Right hindlimb (tissue), 1 donor: ENCODE measurements at places on chromosomes 5 and 9.

DNA sequence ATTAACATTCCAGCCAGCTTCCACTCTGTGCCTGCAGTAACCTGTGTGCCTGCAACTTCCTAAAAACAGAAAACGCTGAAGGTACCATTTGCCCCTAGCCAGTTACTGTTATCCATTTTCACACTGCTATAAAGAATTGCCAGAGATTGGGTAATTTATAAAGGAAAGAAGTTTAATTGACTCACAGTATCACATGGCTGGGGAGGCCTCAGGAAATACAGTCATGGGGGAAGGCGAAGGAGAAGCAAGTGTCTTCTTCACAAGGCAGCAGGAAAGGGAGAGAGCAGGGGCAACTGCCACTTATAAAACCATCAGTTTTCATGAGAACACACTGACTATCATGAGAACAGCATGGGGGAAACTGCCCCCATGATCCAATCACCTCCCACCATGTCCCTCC, 31.2 kb downstream of the PTCD2 start:
- DNase-seq, result no peak

GRCh38 chr9:101727612-101728524, 10.6 kb downstream of the GRIN3A start:
- DNase-seq, result no peak

DNA sequence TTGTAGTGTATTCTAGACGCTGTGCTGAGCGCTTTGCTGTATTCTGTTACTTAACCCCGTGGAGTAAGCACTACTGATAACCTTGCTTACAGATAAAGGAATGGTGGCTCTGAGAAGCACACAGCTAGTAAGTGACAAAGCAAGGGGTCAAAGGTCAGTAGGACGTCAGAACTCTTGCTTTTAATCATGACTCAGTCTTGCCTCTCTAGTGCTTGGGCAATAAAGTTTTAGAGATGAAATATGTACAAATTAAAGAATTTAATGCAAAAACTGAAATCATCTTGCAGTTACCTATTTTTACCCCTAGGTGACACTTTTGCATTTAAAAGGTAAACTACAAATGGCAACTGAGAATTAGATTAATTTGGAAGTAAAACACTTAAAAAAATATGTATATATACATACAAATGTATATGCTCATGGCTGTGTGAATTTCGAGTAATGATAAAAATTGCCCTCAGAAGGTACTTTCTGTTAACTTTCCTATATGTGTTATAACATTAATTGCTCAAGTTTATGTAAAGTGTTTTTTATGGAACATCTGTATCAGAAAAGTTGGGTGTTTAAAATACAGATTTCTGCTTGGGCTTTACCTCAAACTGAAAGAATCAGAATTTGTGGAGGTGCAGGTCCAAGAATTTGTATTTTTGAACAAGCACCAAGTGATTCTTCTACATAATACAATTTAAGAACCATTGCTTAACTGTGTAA, 175.1 kb upstream of the DAB2 start:
- DNase-seq, result no peak

DNA sequence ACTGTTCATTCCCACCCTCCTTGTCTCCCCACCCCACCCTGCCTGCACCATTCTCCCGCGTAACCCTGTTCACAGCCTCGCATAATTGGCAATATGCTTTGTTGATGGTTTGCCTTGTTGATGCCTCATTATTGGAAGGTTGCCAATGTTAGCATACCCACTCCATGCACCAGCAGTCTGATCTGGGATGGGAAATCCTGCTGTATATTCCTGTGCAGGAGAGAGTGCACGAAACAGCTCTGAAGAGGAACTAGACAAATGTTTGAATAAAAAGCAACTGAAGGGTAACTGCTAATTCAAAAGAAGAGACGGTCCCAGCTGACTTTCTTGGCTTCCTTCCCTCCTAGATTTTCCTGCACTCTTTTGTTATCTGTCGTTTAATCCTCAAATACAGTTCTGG, 271.7 kb upstream of the TLE4 start:
- DNase-seq, result no peak

DNA sequence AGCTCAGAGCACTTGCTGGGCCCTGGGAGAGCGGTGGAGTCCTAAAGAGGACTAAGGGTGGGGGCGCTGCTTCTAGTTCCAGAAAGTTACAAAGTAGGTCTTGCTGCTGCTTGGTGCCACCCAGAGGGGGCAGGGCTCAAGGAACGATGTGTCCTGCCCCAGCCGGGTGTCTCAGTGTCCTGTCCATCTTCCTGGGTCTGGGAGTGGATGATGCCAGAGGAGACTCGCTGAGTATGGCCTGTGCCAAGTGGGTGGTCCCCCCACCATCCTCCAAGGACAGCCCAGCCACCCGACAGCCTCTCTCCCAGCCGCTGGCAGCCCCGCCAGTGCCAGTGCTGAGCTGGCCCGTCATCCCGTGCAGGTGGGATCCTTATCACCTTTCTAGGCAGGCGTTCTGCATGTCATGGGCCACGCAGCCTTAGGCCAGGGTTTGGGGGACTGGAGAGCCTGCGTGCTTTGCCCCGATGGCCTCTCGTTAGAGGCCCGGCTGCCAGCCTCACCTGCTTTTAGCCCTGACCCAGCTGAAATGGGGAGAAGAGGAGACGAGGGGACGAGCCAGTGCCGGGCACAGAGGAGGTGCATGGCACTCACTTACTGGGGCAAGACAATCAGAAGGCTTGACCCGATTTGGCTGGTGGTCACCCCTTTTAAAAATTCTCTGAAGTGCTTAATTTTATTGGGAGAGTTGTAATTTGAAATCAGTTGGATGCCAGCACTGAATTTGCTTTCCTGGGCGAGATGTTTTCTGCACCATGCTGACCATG, 5.6 kb downstream of the WNK2 start:
- DNase-seq, result no peak

GRCh38 chr9:69396759-69397158, 71.7 kb downstream of the ENTREP1 start:
- no peak for DNase-seq

- no peak for DNase-seq
Measured at GRCh38 chr5:6452622-6453504, 4.2 kb downstream of the UBE2QL1 start.

- no peak for DNase-seq
Measured at GRCh38 chr9:111937301-111937700, 40.7 kb downstream of the UGCG start.

- no peak for DNase-seq
Measured at GRCh38 chr5:83353231-83353630, 118.3 kb upstream of the VCAN start.

GRCh38 chr9:112445196-112445595, 41.4 kb upstream of the KIAA1958 start:
- no peak for DNase-seq

GRCh38 chr5:170546282-170546681, 42.5 kb downstream of the KCNIP1 start:
- DNase-seq, result peak; percentile 32

- DNase-seq, result no peak
Measured at GRCh38 chr9:87008667-87009066, 61.4 kb upstream of the GAS1 start.

- DNase-seq, result no peak
Measured at GRCh38 chr5:96657068-96657467, 5.1 kb upstream of the CAST start.

DNA sequence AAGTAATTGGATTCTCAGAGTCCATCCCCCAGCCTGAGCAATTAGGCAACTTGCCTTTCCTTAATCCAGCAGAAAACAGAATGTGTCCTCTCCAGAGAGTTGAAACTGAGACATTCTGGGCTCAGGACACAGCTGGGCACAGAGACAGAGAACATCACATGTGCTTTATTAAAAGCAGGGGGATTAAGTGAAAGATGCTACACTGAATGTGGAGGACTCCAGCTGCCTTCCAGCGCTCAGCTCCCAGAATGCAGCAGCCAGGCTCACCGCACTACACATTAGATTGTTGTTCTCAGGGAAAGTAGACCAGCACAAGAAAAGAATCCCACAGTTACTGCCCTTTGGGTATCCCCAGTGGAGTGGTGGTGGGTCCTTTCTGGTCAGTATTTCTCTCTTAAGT, 141.6 kb upstream of the IL12B start:
- peak; percentile 86 for DNase-seq

DNA sequence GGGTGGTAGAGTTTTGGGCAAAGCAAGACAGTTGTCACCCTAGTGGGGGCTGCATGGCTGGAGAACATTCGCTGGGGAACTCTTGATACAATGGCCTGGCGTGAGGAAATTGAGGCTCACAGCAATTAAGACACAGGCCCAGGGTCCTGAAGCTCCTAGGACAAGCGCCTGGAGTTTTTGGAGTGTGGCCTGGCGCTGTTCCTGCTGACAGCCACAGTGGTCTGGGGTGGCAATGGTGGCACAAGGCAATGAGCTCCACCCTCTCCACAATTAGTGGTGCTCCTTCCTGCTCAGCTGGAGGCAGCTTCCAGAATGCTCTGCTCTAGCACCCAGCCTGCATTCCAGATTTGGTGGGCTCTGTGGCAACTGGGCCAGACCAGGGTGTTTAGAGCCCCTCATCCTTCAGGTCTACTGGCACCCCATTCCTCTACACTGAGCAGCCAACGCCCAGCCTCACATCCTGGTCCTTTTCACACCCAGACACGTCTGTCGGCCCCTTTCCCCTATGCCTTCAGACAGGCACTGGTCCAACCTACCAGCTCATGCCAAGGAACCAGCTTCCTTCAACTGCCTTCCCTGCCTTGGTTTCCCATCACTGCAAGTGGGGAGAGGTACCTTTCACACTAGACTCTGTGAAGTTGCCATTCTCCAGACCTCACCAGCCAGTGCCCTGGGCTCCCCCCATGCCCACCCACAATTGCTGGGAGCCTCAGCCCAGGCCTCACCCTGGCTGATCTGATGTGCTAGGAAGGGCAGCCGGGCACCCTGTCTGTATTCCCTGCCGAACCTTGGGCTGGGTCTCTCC, 138.1 kb upstream of the COL5A1 start:
- peak; percentile 16 for DNase-seq

DNA sequence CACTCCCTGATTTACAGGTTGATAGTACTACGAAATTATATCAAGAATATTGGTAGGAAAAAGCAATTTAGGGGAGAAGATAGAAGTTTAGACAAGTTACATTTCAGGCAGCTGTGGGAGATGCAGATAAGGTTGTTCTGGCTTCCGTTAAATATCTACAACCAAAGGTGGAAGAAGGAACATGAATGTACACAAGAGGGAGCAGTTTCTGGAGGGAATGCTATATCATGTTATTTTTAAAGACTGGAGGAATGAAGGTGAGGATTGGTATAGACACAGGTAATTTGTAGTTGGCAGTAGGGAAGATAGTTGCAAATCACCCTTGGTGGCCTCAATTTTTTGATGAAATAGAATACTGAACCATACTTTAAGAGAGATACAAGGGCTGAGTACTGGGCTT, 187.3 kb upstream of the NMUR2 start:
- DNase-seq, result no peak

DNA sequence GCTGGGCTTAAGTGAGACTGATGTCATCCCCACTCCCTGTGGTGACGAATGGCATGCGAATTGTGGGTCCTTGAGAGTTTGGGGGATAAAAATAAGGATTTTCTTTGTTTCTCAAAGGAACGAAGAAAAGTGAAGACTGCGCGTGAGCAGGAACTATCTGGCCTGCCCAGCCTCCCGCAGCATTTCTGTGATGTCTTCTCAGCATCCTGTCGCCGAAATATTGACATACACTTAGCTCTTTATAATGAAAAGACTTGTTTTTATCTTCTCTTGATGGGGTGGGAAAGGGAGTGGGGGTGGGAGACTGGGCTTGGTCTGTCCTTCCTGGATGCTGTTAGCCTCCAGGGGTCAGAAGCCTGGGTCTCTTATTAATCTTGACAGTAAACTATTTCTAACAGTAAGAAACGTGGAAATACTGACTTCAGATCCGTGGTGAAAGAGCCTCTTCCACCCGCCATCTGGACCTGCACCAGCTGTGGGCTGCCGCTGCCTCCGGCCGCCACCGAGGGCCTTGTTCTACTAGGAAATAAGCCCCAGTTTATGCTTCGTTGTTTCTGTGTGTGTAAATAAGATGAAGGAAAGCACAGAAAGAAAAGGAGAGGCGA, 239.6 kb downstream of the FANCC start:
- no peak for DNase-seq

- DNase-seq, result no peak
Measured at GRCh38 chr9:93232388-93232960, 48.5 kb downstream of the WNK2 start.

DNA sequence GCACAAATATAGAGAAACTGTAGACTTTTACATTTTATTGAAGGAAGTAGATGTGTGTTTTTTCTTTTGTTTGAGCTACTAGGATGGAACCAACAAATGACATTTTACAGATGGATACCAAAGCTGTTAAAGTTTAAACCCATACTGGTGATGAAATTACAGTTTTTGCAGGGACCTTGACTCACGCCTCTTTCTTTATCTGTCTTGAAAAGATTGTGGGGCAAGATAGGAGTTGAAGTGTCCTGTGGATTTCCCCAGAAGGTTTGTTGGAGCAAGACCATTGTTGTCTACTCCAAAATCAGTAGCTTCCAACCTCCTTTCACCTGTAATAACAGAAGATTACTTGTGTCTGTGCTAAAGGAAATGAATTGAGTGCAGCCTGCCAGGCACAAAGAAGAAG, 4.1 kb upstream of the C5orf63 start:
- DNase-seq, result no peak

DNA sequence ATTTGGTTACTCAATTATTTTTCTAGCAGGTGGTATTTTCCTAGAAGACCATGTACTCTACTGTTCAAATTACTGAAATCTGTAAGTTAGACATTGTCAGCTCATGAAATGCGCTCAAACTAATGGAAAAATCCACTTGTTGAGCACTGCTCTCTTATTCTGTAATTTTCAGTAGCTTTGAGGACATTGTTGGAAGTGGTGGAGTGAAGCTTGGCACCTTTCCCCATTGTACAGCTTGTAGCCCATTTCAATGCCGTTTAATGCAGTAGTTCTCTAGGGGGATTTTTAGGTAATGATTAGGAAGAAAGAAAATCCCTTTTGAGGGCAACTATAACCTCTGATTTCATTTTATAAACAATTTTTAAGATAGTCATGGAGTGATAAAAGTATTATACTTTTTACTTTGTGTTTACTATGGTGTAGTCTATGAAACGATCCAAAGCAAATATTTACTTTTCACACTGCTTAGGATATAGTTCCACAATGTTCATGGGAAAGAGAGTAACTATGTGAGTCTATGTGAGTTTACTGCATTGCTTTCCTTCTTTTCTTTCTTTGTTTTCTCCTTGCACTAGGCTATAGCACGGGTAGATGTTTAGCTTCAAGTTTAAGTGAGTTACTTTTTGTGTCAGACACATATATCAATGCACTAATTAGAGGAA, 165.8 kb upstream of the ANKH start:
- DNase-seq, result no peak

- no peak for DNase-seq
Measured at GRCh38 chr5:34562791-34563190, 93.3 kb upstream of the RAI14 start.

DNA sequence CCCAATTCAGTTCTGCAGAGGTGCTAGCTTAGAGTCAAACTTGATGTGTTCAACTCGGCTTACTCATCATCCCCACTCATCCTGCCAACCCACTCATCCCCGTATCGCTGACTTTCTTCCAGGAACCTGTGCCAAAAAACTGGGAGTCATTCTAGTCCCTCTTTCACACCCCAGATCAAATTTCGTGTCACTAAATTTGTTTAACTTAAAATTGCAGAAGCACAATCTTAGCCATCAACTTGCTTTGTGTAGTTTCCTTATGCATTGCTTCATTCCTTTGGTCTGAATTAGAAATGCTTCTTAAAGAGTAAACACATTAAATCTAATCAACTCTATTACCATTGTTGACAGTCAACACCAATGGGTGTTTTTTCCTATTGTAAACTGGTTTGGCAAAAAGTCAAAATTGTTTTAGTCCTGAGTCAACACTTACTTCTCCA, 162.4 kb downstream of the TTC39B start:
- DNase-seq, result no peak

GRCh38 chr5:102794047-102794446, 38.9 kb downstream of the PAM start:
- DNase-seq, result no peak

- DNase-seq, result no peak
Measured at GRCh38 chr9:10252174-10252573, 360.6 kb downstream of the PTPRD start.
